ENCODE measurements at places on chromosomes 1 and 21. TPM values are rescaled to one million over a fixed set of nuclear protein-coding genes. Genes with fewer than 3 reads are reported as not detected.

GRCh38 chr1:6491966-6492365 is 499 bp upstream of the PLEKHG5 start:
- H3K27ac ChIP-seq = no peak overlapping the region
- H3K4me3 ChIP-seq = no peak overlapping the region
- H3K27me3 ChIP-seq = no peaks in the 10 kb centered on the region

The SLC45A3 gene
- 0.37 TPM for total RNA-seq

The SH3BGRL3 gene
- total RNA-seq = 84.2 TPM

GRCh38 chr1:28173151-28173979 is 3.1 kb downstream of the PTAFR start:
- peaks cover 9% of the 10 kb centered on the region for H3K4me1 ChIP-seq
- H3K4me3 ChIP-seq = no peak overlapping the region
- no peaks in the 10 kb centered on the region for H3K36me3 ChIP-seq
- no peaks in the 10 kb centered on the region for H3K27me3 ChIP-seq
- H3K27ac ChIP-seq = peak overlapping the region; percentile 59

DNA sequence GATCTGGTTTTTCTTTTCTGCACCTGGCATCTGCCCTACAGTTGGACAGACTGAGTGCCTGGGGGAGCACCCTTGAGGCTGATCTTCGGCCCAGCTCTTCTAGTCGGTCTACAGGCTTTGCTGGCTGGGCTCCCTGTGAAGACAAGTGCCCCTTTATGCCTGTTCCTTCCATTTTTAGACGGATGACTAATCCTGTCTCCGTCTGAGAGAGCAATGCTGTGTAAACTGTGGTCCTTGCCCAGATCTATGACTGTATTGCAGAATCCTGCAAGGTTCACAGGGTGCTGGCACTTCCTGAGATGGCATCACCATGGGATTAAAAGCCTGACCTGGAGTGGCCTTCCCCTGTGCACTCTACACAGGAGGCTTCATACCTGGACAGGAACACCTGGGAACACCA is 47.6 kb upstream of the SAMD13 start:
- H3K27ac ChIP-seq = no peak overlapping the region
- DNase-seq = peak; percentile 64
- H3K4me1 ChIP-seq = no peaks in the 10 kb centered on the region
- H3K27me3 ChIP-seq = no peaks in the 10 kb centered on the region

GRCh38 chr1:43545695-43546387 is 15.2 kb downstream of the PTPRF start:
- peak overlapping the region; percentile 95 for H3K27ac ChIP-seq
- no peak overlapping the region for H3K4me3 ChIP-seq
- peak; percentile 98 for DNase-seq
- no peaks in the 10 kb centered on the region for H3K27me3 ChIP-seq

DNA sequence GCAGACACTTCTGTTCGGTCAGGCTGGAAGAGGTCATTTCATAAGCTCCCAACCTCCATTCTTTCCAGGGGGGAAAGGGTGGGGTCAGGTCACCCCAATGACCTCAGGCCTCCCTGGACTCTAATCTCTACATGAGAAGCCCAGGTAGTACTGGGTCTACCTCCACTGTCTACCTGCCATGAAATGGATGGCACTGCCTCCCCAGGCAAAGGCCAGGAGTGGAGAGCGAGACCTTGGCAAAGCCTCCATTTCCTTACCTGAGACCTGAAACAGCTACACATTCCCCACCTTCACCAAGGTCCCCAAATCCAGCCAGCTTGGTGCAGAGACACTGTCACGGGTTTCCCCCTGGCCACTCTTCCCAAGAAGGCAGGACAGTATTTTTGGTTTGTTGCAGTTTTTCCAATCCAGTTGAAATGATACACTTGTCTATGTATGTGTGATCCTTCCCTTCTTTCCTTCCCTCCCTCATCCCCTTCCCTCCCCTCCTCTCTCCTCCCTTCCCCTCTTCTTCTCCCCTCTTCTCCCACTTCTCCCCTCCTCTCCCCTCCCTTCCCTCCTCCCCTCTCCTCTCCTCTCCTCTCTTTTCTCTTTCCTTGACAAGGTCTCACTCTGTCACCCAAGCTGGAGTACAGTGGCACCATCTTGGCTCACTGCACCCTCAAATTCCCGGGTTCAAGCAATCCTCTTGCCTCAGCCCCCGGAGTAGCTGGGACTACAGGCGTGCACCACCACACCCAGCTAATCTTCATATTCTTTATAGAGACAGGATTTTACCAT is 16.1 kb downstream of the BTG2 start:
- H3K27me3 ChIP-seq = no peaks in the 10 kb centered on the region
- H3K4me3 ChIP-seq = no peak overlapping the region
- peak overlapping the region; percentile 94 for H3K27ac ChIP-seq

The PTPN14 gene
- total RNA-seq = 16.4 TPM

DNA sequence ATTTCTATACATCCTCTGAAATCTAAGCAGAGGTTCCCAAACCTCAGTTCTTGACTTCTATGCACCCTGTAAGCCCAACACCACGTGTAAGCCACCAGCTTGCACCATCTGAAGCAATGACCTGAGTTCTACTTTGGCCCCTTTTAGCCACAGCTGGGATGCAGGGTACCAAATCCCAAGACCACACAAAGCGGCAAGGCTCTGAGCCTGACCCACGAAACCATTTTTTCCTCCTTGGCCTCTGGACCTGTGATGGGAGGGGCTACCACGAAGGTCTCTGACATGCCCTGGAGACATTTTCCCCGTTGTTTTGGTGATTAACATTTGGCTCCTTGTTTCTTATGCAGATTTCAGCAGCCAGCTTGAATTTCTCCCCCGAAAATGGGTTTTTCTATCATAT is 38.8 kb downstream of the STXBP3 start:
- no peak for DNase-seq
- no peak overlapping the region for H3K4me3 ChIP-seq
- H3K36me3 ChIP-seq = peaks cover 7% of the 10 kb centered on the region
- H3K27me3 ChIP-seq = no peaks in the 10 kb centered on the region

The DCAF6 gene
- 14.6 TPM for total RNA-seq

DNA sequence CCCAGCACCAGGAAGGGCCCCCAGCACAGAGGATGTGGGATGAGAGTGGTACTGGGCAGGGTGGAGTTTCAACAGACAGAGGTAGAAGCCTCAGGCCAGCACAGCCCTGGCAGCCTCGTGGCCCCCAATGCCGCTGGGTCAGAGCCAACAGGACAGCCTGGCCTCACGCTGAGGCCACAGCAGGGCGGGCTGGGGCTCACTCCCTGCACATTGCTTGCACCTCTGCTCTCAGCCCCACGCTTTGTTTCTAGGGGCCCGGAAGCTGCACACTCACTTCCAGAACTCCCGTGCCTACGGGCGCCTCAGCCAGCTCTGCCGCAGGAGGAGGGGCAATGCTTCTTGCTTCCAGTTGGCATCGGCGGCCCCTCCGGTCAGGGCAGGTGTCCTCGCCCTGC is 72.9 kb downstream of the SIK1 start:
- no peak overlapping the region for H3K4me3 ChIP-seq
- no peak overlapping the region for H3K27ac ChIP-seq
- no peaks in the 10 kb centered on the region for H3K27me3 ChIP-seq
- no peaks in the 10 kb centered on the region for H3K36me3 ChIP-seq

GRCh38 chr1:179856296-179856695 is 21.3 kb downstream of the TOR1AIP2 start:
- H3K4me1 ChIP-seq = no peaks in the 10 kb centered on the region
- no peak overlapping the region for H3K27ac ChIP-seq
- H3K36me3 ChIP-seq = no peaks in the 10 kb centered on the region
- no peak for DNase-seq
- no peak overlapping the region for H3K4me3 ChIP-seq

DNA sequence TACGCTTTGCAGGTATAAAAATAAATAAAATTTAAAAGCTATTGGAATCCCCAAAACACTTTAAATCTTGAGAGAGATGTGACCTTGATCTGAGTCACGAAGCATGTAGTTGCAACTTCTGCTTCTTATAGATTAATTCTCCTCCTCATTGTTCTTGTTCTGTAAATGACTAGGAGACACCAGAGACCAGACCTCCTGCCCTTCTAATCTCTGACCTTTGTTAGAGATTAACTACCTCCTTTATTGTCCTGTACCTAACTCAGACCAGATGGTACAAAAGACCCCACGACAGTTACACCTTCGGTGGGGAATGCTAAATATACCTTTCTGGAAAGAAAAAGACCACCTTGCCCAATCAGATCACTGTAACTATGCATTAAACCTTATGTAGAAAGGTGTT is 76.9 kb upstream of the NEK2 start:
- H3K36me3 ChIP-seq = no peaks in the 10 kb centered on the region
- no peak for DNase-seq
- H3K27me3 ChIP-seq = no peaks in the 10 kb centered on the region
- H3K4me1 ChIP-seq = no peaks in the 10 kb centered on the region
- H3K27ac ChIP-seq = no peak overlapping the region

DNA sequence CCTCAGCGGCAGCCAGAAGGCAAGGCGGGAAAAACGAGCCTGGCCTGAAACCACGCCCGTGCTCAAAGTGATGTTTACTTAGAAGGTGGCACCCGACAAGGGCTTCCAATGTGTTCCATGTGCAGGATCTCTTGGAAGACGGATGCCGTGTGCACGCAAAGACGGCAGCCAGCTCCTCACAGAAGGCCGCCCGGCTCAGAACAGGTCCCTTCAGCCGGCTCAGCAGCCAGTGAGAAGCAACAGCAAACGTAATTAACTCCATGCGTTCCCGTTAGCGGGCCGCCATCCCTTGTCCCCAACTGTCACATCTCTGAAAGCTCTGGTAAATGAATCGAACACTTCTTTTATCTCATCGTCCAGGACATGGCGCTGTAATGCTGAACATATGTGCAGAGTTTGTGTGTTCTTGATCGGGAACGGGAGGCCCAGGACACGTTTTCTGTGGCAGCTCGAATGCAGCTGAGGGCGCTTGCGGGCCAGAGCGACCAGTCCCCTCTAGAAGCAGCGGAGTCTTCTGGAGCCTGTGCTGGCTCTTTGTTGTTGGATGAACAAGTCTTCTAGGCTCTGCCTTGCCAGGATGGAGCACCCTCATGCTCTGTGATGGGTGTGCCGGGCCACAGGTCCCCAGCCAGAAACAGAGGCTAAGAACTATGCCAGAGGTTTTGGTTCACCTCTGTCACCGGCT is 94.6 kb upstream of the ARHGEF16 start:
- H3K27ac ChIP-seq = no peak overlapping the region
- no peak overlapping the region for H3K4me3 ChIP-seq
- no peak for DNase-seq

The MATN1 gene
- not detected for total RNA-seq

- no peak overlapping the region for H3K4me3 ChIP-seq
- no peak overlapping the region for H3K27ac ChIP-seq
- no peaks in the 10 kb centered on the region for H3K4me1 ChIP-seq
- no peaks in the 10 kb centered on the region for H3K27me3 ChIP-seq
- DNase-seq = no peak
These were observed 220.8 kb downstream of the SLC35F3 start for GRCh38 chr1:234125283-234125682.

GRCh38 chr1:53645690-53646078 is 93.3 kb downstream of the GLIS1 start:
- no peak overlapping the region for H3K4me3 ChIP-seq
- H3K27ac ChIP-seq = no peak overlapping the region
- H3K36me3 ChIP-seq = no peaks in the 10 kb centered on the region
- no peaks in the 10 kb centered on the region for H3K27me3 ChIP-seq

DNA sequence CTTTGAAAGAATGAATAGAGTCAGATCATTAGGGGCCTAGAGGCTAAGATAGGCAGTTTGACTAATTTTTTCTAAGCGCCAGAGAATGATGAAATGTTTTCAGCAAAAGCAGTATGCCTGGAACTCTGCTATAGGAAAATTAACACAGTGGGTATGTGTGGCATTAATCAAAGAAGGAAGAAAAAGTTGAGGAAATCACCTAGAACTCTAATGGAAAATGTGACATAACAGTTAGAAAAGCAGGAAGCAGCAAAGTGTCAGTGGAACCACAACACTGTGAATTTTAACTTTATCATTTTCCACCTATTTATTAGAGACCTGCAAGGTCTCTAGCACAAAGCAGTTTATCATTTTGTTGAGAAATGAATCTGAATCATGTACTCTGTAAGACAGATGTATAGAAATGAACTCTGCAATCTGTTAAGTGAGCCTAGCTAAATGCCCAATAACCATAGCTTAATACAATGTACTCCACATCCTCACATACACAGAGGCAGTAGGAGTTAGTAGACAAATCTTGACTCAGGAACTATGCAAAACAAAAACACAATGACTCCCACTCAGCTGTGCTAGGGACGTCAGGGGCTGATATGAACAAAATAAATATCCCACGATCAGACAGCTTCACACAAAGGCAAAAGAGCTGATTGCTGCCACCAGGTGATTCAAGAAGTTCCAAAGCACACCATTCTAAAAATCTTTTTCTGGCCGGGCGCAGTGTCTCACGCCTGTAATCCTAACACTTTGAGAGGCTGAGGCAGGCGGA is 500.7 kb upstream of the NFIA start:
- no peaks in the 10 kb centered on the region for H3K4me1 ChIP-seq
- no peaks in the 10 kb centered on the region for H3K27me3 ChIP-seq
- H3K27ac ChIP-seq = no peak overlapping the region
- no peaks in the 10 kb centered on the region for H3K36me3 ChIP-seq
- no peak overlapping the region for H3K4me3 ChIP-seq
- no peak for DNase-seq

DNA sequence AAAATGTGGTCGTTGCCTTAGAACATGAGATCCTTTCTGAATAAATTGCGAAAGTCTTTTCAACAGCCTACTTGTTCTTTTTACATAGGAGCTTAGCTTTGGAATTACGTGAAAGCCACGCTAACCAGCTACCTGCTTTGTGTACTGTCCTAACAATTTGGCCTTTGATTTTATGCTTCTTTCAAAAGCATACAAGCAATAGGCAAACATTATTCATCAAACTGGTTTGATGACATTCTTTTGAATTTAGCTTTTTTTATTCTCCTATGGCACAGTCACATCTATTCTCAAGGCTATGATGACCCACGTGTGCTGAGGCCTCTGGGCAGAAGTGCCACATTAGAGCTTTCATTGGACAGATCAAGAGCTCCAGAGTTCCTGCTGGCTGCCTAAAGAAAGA is 178.0 kb upstream of the DPT start:
- no peaks in the 10 kb centered on the region for H3K27me3 ChIP-seq
- DNase-seq = no peak
- no peak overlapping the region for H3K4me3 ChIP-seq
- H3K27ac ChIP-seq = peak overlapping the region; percentile 60
- no peaks in the 10 kb centered on the region for H3K36me3 ChIP-seq

GRCh38 chr1:167676205-167676915 is 45.4 kb upstream of the MPZL1 start:
- no peak overlapping the region for H3K27ac ChIP-seq
- no peaks in the 10 kb centered on the region for H3K36me3 ChIP-seq
- no peaks in the 10 kb centered on the region for H3K4me1 ChIP-seq
- no peaks in the 10 kb centered on the region for H3K27me3 ChIP-seq

The ABCA4 gene
- total RNA-seq = 0.12 TPM

GRCh38 chr21:26042181-26042876 is 128.2 kb downstream of the APP start:
- H3K4me1 ChIP-seq = peaks cover 2% of the 10 kb centered on the region
- no peak overlapping the region for H3K27ac ChIP-seq
- no peak for DNase-seq
- H3K27me3 ChIP-seq = no peaks in the 10 kb centered on the region
- H3K36me3 ChIP-seq = no peaks in the 10 kb centered on the region

GRCh38 chr1:106876384-106876783 is 180.1 kb upstream of the PRMT6 start:
- DNase-seq = no peak
- no peaks in the 10 kb centered on the region for H3K4me1 ChIP-seq
- H3K27me3 ChIP-seq = no peaks in the 10 kb centered on the region
- no peak overlapping the region for H3K4me3 ChIP-seq
- no peaks in the 10 kb centered on the region for H3K36me3 ChIP-seq

The PDE9A gene
- 1.2 TPM for total RNA-seq

The SH3BP5L gene
- 7.0 TPM for total RNA-seq

GRCh38 chr1:183635099-183635605 is 431 bp downstream of the ARPC5 start:
- H3K4me3 ChIP-seq = peak overlapping the region; percentile 75
- peaks cover 33% of the 10 kb centered on the region for H3K4me1 ChIP-seq
- H3K27me3 ChIP-seq = no peaks in the 10 kb centered on the region
- H3K36me3 ChIP-seq = no peaks in the 10 kb centered on the region
- peak overlapping the region; percentile 91 for H3K27ac ChIP-seq

Data from pancreas (tissue), 10 donors.